ENCODE measurements at places on chromosomes 1 and 21.

DNA sequence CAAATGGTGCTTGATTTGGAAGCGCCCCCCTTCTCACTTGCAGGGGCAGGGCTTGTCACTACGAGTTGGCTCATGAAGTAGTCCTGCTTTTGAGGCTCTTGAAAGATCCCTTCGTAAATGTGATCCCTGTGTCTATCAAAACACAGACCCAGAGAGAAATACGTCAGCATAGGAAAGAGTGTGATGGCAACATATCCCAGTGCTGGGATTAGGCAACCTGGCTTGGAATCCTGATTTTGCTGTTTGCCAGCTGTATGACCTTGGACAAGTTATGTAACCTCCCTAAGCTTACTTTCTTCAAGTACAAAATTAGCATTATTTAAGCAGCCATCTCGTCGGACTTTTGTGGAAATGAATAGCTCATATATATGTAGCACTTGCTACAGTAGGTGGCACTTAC lies 228.4 kb downstream of the ATG4C start:
- DNase-seq = no peak

GRCh38 chr1:50860256-50860655 lies 99.8 kb downstream of the FAF1 start:
- DNase-seq = no peak

DNA sequence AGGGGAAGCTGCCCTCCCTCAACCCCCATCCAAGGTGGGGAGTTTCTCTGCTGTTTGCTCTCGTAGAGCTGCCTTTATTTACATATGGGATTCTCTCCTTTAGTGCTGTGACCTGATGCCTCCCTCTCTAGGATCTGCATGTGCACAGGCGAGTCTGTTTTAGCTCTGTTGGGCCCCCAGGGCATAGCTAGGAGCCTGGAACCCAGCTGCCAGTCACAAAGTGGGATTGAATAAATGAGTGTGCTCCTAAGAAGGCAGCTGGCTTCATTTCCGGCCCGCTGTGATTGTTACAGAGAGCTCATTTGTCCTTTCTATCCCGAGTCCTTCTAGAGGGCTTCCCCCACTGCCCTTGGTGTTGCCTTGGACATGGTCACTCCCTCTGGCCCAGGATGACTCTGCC lies 176.6 kb downstream of the GRIK3 start:
- DNase-seq = no peak

GRCh38 chr1:94992863-94993563 lies 66.1 kb upstream of the CNN3 start:
- DNase-seq = no peak
